ENCODE measurements at places on chromosomes 5 and 9.

- DNase-seq = no peak
These were observed 202.2 kb upstream of the DMRTA1 start for GRCh38 chr9:22244139-22245011.

GRCh38 chr9:90301277-90301653, 341.4 kb downstream of the DIRAS2 start:
- no peak for DNase-seq

- DNase-seq = no peak
These were observed 150.5 kb upstream of the CDKN2B start for GRCh38 chr9:22159586-22159985.

DNA sequence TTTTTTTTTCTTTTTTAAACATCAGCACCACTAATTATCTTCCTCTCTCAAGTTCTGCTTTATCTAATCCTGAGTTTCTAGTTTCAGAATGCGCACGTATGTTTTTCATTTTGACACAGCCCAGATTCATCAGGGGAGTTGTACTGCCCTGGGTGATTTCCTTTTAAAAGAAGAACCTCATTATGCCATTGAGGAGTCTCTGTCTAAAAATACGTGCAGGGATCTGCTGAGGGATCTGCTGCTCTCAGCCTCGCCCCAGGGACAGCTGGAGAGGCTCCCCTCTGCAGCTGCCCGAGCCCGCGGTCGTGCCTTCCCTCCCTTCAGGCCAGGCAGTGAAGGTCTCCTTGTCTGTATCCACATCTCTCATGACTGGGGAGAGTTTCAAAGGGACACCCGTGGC, 273.1 kb downstream of the ARHGEF28 start:
- no peak for DNase-seq

DNA sequence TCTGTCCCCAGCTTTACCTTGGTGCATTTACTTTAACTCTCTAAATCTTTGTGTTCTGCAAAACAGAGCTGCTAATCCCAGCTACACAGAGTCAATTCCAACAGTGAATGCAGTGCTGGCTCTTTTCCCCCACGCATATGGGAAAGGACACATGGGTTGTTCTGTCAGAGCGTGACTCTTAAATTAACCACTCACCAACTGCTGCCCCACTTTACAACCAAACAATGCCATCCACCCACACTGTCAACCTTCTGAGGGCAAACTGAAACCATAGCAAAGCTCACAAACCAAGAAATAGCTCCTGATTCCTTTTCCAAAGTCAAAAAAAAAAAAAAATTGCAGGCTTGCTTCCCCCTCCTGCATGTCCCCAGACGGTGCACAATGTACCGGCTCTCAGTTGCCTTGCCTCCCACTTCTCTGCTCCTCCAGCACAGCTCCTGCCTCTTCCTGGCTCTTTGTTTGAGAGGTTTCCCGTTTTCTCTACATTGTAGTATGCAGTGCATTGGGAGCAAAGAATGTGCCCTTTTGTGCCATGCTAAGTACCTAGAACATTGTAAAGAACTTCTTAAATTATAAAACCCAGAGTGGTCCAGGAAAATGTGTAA, 151.5 kb upstream of the DAPK1 start:
- DNase-seq = no peak

GRCh38 chr9:134826336-134827285, 54.0 kb upstream of the FCN2 start:
- DNase-seq = no peak

GRCh38 chr9:134929193-134930158, 11.8 kb upstream of the FCN1 start:
- DNase-seq = peak; percentile 29

DNA sequence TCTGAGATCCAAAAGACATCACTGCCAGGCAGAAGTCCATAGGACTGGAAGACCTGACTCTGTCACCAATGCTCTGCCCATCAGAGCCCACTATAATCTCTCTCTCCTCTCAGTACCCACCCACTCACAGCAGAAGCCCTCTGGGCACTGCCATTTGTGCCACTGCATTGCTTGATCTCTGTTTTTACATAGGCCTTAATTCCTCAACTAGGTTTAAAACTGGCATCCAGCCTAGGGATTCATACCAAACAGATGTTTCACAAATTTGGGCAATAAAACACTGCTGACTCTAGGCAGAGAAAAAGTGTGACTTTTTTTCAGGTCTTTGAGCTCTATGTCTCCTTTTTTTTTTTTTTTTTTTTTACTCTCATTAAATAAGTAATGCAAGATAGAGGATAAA, 91.1 kb upstream of the RANBP3L start:
- DNase-seq = no peak

GRCh38 chr5:39520232-39520572, 95.4 kb upstream of the DAB2 start:
- no peak for DNase-seq

DNA sequence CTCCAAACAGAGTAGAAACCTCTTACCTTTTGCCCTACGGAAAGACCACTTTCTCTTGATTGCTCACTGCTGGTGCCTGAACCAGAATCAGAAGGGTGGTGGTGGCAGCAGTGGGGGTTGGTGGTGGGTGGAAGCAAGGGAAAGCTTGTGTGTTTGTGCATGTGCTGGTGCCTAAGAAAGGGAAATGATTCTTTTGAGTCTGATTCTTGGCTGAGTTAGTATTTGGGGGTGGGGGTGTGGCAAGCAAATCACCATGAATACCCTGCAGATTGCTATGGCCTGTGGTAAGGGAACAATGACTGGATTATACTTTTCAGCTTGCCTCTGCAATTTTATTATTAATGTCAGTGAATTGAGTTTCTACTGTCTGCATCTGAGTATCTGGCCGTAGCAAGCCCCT, 106.6 kb downstream of the ARHGAP26 start:
- DNase-seq = no peak

GRCh38 chr5:1468247-1468612, 23.0 kb upstream of the SLC6A3 start:
- no peak for DNase-seq

DNA sequence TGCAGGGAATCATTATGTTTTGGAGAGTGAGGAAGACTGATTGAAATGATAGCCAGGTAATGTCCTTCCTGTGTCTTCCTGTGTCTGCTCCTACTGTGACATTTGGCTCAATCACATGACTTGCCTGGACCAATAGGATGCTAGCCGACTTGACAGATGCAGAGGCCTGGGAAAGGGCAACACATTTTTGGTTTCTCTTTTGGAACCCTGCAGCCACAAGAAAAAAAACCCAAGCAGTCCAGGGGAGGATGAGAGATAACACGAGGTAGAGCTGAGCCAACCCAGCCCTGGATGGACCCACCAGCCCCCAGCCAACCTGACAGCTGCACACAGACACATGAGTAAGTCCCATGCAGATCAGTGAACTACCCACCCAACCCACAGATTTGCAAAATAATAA, 256.1 kb upstream of the SMARCA2 start:
- DNase-seq = no peak

GRCh38 chr9:102398205-102398604, 596.9 kb upstream of the CYLC2 start:
- no peak for DNase-seq

- DNase-seq = no peak
These were observed 1.2 kb downstream of the CCNH start for GRCh38 chr5:87411586-87411972.

DNA sequence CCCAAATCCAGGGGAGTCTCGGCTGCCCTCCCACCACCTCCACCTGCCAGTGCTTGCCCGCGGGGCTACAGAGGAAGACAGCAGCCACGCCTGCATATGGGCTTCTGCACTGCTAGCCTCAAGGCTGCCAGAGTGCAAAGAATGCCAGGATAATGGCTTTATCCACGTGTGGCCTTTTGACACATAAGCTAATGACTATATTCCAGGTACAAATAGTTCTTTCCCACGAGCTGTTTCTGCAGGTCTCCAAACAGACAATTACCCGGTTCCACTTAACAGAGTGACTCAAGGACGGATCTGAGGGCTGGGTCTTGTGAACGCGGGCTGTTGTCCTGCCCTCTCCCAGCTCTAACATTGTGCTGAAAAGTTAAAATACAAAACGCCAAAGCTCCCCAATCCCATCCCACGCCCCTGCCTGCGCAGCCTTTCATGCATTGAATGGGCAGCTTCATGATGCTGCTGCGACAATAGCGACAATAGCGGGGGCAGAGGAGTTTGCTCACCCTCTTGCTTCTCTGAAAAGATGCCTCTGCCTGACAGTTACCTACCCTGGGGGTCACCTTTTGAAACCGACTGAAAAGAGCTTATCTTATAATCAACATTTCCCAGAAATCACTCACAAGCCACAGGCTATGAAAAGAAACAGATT, 39.1 kb upstream of the MSH3 start:
- no peak for DNase-seq

DNA sequence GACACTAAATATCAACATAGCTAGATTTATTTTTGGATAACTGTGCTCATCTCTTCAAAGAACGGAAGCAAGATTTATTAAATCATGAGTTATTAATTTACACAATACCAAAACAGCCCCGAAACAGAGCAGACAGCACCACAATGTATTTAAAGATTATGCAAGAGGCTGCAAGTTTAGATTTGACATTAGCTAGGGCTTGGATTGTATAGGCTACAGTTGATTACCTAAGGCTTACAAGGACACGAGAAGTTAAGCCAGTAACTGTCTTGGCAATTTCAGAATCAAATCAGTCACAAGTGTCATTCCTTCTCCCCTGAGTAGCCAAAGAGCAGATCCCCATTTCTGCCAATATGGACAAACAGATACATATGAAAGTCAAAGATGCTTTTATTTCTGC, 152.6 kb downstream of the MED27 start:
- no peak for DNase-seq

- no peak for DNase-seq
These were observed 53.2 kb downstream of the ZNF474 start for GRCh38 chr5:122182491-122182921.

- DNase-seq = no peak
These were observed 128.7 kb downstream of the GAS1 start for GRCh38 chr9:86818636-86819035.

Measured in breast epithelium (tissue), 4 donors.